Kidney epithelial cell (primary cell): ENCODE measurements at places on chromosomes 2 and 18. TPM values are rescaled to one million over a fixed set of nuclear protein-coding genes. Genes with fewer than 3 reads are reported as not detected.

- DNase-seq, result no peak
These were observed 71.0 kb downstream of the SPIRE1 start for GRCh38 chr18:12586956-12587355.

DNA sequence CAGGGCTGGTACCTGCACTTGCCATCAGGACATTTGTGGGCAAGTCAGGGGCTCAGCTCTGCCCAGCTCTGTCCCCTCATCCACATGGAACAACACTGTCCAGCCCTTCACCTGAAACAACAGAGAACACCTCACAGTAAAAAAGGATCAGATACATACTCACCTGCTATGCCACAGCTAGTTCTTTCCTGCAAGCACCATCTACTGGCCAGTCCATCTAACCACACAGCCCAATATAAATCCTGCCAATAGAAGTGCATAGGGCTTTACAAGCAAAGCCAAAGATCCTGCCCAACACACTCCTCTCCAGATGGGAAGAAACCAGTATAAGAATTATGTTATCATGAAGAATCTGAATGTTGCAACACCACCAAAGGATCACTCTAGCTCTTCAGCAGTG is 52.2 kb upstream of the GALNT13 start:
- DNase-seq, result no peak

DNA sequence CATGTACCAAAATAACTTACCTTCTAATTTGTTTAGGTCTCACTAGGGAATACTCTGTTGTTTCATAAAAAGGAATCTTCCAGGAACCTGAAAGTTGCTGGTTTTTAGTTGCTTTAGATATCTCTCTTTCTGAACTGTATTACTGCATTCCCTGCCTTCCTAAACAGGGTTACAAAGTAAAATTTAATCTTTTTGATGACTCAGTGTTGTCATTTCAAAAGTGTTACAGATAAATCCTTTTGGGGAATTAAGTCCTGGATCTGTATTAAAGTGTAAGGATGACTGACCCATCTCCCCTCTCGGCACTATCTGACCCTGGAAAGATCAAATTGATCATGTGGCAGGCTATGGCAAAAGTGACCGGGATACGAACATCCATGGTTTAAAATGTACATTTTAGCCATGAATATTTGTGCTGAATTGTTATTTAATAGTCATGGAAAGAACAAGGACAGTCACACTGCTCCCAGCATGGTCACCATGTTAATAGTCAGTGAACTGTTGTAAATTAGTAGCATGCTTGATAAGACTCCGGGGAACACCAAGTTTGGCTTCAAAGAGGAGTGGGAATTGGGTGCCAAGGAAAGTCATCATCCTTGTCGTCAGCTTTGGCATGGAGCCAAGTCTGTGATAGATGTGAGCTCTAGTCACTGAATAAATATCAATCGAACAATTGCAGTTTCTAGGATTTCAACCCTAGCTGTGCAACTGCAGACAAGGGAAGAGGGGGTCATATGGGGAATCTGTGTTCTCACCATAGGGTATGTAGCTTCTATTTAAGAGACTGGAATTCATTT is 4.2 kb downstream of the PLEKHA3 start:
- DNase-seq, result no peak

DNA sequence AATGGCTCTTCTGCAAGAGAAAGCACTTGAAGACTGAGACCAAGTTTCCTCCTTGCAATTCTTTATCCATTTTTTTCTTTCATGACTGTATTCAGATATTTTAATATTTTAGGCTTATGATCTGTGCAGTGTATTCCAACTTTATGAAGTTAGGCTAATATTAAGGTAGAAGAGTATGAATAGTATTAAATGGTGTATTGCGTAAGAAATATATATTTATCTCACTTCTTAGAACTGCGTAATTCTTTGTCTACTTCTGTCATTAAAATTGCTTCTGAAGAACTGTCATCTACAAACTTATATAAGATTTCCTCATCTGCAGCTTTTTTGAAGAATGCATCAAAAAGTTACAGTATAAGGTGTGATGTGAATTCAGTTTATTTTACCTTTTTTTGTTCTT is 183.2 kb downstream of the DLGAP1 start:
- no peak for DNase-seq

- no peak for DNase-seq
These were observed 107.5 kb upstream of the CDCA7 start for GRCh38 chr2:173247156-173247555.

DNA sequence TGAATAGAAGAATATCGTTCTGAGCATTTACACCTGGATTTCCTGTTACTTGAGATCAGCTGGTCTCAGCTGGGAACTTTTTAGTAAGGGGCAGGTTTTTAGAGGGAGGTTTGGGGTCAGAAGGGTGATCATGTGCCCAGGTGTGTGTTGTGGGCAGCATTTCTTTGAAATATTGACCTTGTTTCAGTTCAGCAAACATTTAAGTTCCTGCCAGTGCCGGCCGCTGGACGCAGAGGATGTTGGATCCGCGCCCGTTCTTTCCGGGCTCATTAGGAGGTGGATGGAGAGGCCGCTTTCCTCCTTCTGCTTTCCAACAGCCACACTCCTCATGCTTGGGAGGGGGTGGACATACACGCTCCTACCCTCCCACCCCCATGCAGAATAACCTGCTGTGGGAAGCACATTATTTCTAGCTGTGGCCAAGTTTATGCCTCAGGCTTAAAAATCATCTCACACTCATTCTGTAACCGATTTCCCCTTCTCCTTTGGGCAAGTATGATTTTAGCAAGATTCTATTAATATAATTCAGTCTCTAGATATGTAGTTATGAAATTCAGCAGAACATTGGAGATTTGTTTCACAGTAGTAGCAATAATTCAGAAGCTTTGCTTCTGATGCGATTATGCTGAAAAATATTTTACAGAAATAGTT is 131.4 kb downstream of the ZNF236 start:
- DNase-seq, result no peak

- no peak for DNase-seq
These were observed 81.8 kb downstream of the NXPH2 start for GRCh38 chr2:138698428-138698827.

DNA sequence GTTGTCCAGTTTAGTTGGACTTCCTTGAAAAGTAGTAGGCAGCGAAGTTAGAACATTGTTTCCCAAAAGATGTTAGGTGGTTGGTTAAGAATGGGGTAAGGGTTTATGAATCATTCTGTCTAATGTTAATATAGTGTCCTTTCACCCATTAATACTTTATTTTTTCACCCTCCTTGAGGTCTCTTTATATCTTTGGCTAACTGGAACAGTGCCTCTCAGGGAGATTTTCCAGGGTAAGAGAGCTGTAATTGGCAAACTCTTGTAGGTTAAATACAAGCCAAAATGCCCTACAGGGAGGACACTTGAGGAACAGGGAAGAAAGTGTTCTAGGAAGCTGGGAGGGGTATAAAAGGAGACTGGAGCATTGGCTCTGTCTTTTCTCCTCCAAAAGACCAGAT is 22.3 kb downstream of the C18orf63 start:
- DNase-seq, result no peak

NPPC gene
- not detected in 2 replicates for total RNA-seq

CD302 gene
- 0.92 and 1.4 TPM in 2 replicates for total RNA-seq

UGT1A4 gene
- not detected in 2 replicates for total RNA-seq

EGR4 gene
- total RNA-seq, result not detected in 2 replicates
